Right ventricle myocardium inferior (tissue), 1 donor: ENCODE measurements at places on chromosomes 4 and X. TPM values are rescaled to one million over a fixed set of nuclear protein-coding genes. Genes with fewer than 3 reads are reported as not detected.

SPOCK3 gene
- total RNA-seq = not detected

AGA gene
- total RNA-seq = 8.8 TPM

CCNA2 gene
- total RNA-seq = 1.2 TPM

IL21 gene
- not detected for total RNA-seq

FMR1NB gene
- total RNA-seq = not detected

NLGN4X gene
- 3.3 TPM for total RNA-seq

SPANXC gene
- not detected for total RNA-seq

SOX3 gene
- not detected for total RNA-seq

CD38 gene
- 2.2 TPM for total RNA-seq

MAGEC2 gene
- not detected for total RNA-seq
